ENCODE measurements at places on chromosomes 6 and 20.
A peak's percentile ranks its signal among the peaks of the same experiment; 100 is the strongest.

DNA sequence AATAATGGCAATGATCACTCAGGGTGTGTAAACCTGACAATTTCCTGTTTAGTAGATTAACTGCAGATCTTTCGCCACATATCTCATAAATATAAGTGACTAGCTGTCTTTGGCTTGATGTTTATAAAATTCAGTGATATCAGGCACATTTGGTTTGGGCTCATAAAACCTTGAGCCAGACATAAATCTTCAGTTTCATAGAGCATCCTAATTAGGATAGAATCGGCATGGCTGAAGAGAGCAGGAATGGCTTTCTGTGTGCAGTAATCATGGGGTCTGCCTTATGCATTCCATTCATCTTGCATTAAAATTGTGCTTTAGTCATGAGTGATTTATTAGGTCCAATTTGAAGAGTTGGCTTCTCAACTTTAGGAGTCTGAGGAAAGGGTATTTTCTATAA lies 27.2 kb downstream of the AIG1 start:
- no peak for DNase-seq

- no peak for DNase-seq
Observed at GRCh38 chr6:20918868-20919267, 384.6 kb downstream of the CDKAL1 start.

GRCh38 chr6:122569230-122569771 lies 40.9 kb upstream of the PKIB start:
- no peak for DNase-seq

GRCh38 chr6:160949531-160949930 lies 42.0 kb upstream of the MAP3K4 start:
- DNase-seq = no peak

GRCh38 chr6:108835218-108835850 lies 12.9 kb upstream of the ARMC2 start:
- peak; percentile 24 for DNase-seq

DNA sequence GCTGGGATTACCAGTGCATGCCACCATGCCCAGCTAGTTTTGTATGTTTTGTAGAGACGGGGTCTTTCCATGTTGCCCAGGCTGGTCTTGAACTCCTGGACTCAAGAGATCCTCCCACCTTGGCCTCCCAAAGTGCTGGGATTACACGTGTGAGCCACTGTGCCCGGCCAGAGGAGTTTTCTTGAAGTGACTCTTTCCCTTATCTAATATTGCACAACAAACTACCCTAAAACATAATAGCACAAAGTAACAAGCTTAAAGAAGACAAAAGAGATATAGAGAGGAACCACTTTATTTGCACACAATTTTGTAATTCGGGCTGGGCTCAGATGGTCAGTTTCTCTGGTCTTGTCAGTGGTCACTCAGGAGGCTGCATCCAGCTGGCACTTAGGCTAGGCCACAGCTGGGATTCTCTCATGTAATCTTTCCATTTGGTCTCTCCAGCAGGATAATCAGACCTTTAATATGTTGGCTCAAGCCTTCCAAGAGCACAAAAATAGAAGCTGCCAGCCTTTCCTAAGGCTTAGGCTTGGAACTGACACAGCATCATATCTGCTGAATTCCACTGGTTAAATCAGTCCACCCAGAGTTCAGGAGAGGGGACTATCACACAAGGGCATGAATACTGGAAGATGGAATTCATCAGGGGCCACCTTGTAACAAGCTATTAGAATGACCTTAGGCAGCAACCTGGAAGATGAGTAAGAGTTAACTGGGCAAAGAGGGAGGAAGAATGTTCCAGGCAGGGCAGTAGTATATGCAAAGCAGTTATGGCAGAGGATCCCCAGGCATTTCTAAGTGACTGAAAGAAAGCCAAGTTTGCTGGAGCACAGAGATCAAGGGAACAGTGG lies 56.7 kb upstream of the PNRC1 start:
- no peak for DNase-seq

DNA sequence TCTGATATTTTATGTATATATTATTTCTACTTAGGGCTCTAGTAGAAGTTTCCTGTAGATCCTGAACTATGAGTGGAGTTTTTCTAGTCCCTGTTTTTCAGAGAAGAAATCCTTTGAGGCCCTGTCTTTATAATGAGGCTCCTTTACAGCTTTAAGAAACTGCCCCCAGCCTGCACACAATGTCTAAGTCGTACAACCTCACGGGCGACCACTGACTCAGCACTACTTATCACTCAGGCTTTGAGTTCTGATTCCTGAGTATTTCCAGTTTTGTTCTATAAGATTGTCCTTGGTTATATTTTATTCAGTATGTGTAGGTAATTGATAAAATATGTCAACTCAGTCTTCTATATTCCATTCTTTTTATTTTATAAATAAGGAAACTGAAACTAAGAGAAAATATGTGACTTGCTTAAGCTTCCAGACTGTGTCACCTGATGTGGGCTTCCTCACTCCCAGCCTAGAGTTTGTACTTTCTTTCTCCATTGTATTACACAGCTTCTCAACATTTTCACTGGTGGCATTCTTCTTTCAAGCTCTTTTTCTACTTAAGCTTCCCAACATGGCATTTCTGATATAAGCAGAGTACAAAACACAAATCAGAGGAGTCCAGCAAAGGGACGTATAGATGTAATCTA lies 167.0 kb downstream of the TBX18 start:
- no peak for DNase-seq

- DNase-seq = peak; percentile 46
Observed at GRCh38 chr6:154511791-154512190, 1.3 kb upstream of the CNKSR3 start.

- DNase-seq = no peak
Observed at GRCh38 chr20:60513141-60513540, 554.9 kb downstream of the CDH26 start.

GRCh38 chr6:82072751-82073150 lies 174.8 kb downstream of the IBTK start:
- DNase-seq = no peak

GRCh38 chr6:21264288-21265033 lies 329.1 kb upstream of the SOX4 start:
- DNase-seq = no peak

DNA sequence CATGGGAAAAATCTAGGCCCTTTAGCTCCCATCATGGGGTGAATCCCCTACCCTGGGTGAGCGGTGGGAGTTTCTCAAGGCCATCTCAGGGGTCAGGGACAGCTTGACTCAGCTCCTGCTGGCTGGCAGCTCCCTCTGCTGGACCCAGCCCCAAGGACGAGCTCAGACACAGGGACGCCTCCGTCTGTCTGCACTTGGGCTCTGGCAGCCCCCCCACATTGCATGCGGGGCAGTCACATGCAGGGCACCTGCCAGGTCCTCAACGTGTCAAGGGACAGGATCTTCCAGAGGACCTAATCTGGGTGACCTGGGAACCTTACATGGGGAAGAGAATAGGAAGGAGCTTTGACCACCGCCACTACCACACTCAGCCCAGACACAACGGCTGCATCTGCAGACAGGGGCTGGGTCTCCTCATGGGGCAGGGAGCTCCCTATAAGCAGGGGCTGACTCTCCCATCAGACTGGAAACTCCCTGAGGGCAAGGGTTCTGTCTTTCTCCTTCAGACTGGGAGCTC lies 173.4 kb downstream of the MRPL14 start:
- DNase-seq = no peak

- DNase-seq = no peak
Observed at GRCh38 chr6:30836431-30836866, 47.9 kb upstream of the DDR1 start.

- no peak for DNase-seq
Observed at GRCh38 chr6:159908979-159909378, 18.2 kb downstream of the MAS1 start.

GRCh38 chr20:58688840-58689239 lies 3.8 kb upstream of the NPEPL1 start:
- DNase-seq = no peak

- DNase-seq = no peak
Observed at GRCh38 chr6:12648171-12648570, 68.4 kb upstream of the PHACTR1 start.

DNA sequence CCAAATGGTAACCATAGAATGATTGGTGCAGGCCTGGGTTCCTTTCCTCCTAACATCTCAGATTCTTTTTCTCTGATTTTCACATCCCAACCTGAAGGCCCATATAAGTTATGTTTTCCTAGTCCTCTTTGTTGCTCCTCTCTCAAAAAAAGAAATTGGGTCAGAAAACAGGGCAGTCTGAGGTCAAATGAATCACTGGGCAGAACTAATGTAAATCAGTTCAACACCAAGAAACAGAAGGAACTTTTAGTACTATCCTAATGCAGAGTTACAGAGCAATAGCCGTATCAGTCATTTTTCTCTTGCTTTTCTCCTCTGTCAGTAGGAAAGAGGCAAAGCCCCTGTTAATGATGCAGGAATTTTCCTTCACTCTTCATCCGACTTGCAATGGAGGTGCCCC lies 11.0 kb upstream of the TPD52L1 start:
- no peak for DNase-seq

DNA sequence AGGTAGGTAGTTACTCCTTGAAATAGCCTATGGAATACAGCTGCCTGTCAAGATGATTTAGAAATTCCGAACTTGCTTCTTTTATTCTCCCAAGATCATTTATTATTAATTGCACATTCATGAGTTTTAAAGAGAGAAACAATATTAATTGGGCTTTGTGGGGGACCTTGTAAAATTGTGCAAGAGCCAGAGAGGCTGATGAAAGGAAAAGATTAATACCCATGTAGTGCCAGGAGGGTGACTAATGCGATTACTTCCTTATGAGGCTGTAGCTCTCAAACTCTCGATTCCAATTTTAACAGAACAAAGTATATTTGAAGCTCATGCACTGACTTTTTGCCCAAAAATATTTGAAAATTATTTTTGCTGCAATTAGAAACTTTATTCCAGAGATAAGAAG lies 423.8 kb upstream of the ID4 start:
- no peak for DNase-seq

DNA sequence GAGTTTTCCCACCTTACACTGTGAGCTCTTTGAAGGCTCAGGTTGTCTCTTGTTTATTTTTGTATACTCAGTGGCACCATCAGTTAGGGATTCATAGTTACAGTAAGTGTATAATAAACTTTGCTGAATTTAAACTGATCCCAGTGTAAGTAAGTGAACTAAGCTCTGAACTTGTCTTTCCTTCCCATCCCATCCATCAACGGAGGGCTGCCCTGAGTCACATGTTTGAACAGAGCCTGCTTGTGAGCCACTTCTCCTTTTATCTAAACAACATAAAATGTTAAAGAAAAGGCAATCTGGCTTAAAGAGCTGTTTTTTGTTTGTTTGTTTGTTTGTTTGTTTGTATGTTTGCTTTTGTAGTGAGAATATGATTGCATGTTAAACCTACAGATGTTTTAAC lies 185.7 kb upstream of the MARCKS start:
- DNase-seq = no peak
